ENCODE measurements at places on chromosomes 1 and 21. TPM values are rescaled to one million over a fixed set of nuclear protein-coding genes. Genes with fewer than 3 reads are reported as not detected.

DNA sequence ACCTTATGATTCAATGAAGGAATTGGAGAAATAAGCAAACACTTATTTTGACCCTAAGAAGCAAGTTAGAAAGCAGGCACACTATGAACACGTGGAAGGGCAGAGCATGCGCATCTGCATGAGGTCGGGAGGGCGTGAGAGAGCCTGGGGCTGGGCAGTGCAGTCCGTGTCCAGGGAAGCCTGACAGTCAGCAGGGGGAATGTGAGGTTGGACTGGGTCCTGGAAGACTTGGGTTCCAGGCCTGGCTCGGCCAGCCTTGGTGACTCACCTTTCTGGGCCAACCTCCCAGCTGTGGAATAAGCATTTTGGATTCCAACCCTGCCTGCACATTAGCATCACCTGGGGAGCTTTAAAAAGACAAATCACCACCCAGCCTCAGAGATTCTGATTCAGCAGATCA lies 26.6 kb upstream of the LMX1A start:
- DNase-seq: no peak

CFH gene
- 23.9 TPM for polyA plus RNA-seq

DNA sequence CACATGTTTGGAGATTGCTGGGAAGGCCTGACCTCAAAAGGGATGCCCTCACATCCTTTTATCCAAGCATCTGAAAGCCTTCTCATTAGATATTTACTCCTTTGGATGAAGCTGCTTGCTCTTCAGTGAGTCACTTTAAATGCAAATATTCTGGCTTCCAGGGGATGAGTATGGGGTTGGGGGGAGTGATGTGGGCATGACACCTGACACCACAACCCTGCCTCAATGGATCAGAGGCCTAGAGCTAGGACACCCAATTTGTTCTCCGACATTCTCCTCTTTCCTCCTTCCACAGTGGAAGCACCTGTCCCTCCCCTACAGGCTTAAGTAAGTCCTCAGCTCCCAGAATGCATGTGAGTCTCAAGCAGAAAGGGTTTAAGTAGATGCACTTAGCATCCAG lies 238.3 kb downstream of the OMA1 start:
- DNase-seq: no peak

DNA sequence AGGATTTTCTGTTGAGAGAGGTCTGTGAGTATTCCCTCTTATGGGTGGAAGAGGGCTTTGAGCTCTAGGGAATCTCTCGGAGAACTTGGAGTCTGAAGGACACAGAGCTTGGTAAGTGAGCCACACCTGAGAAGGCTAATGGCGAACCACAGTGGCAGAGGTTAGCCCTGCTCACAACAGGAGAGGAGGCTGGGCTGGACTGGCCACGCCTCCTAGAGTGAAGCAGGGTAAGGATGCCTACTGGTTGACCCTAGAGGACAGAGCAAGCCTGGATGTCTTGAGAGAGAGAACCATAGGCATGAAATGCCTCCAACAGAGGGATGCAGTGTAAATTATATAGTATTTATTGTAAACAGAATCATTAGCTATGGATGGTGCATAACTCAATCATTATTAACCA lies 232.6 kb downstream of the PCP4 start:
- no peak for DNase-seq

NTNG1 gene
- 26.5 TPM for polyA plus RNA-seq

DNA sequence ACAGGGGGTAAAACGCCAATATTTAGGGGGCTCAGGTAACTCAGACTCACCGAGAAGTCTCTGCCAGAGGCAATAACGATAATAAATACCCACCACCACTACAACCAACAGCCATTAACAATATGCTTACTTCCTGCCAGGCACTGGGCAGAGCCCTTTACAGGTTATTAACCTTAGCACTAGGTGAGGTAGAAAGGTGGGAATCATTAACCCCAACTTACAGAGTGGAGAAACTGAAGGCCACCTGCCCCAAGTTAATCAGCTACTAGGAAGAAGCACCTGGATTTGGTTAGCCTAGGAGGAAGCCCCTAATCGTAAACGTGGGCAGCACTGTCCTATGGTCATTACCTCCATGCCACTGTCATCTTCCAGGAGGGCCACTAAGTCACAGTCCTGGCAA lies 110.0 kb downstream of the UBR4 start:
- DNase-seq: no peak

DNA sequence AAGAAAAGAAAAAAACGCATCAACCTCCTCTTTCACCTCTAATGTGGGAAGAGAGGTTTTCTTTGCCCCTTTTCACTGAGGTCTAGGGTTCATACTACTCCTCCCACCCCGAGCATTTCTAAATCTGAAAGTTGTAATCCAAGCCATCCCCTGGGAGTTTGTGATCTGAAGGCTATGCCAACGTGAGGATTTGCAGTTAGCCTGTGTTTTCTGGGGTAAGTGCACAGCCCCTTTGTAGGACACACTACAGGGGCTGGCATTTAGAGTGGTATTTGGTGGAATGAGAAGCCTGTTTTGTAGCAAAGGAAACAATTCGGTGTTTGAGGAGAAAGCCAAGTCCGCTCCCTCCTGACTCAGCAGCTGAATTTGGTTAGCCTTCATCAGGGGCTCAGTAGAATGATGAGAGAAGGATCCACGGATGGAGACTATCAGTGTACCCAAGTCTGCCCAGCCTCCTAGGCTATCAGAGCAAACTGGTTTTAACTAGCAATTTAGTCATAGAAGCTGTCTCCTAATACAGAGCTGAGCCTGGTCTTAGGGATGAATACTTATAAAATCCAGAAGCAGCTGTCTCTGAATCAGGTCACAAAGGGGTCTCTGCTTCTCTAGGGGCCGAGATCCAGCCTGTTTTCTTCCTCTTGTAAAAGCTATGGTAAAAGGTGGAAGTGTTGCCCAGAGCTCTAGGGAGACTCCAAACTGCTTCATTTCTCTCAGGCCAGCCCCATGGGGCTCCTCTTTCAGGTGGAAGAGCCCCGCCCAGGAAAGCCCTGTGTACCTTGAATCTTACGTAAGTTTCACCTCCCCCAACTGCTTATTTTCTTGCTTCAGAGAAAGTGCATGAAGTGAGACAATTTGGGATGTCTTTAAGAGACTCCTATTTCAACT lies 2.1 kb downstream of the PCP4L1 start:
- no peak for DNase-seq

GRCh38 chr21:17602874-17603273 lies 9.8 kb downstream of the BTG3 start:
- no peak for DNase-seq

DNA sequence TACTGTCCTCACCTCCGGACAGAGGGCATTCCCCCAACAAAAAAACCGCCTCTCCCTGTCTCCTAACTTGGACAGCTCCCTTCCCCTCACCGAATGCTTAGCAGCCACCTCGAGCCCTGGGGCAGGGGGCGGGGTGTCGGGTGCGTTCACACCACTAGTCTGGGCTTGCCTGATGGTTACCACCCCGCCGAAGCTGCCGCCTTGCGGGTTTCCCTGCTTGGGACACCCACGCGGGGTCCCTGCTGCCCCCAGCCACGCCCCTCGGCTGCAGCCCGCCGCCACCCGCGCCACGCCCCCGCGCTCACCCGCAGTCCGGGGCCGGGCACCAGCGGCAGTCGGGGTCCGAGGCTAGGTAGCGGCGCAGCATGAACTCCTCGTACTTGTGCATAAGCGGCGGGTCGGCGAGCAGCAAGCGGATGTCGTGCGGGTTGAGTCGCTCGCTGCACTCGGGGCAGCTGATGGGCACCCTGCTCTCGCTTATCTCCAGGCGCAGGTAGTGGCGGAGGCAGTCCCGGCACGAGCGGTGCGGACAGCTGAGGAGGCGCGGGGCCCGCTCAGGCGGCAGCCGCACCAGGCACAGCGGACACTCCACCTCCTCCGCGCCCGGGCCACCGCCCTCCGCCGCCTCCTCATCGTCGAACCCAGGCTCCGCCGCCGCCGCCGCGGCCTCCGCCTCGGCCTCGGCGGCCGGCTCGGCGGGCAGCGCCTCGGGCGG lies 706 bp downstream of the RNF19B start:
- DNase-seq: no peak

UAP1 gene
- polyA plus RNA-seq: 32.0 TPM

SH2D5 gene
- 1.4 TPM for polyA plus RNA-seq

FAM151A gene
- polyA plus RNA-seq: 23.1 TPM

DNA sequence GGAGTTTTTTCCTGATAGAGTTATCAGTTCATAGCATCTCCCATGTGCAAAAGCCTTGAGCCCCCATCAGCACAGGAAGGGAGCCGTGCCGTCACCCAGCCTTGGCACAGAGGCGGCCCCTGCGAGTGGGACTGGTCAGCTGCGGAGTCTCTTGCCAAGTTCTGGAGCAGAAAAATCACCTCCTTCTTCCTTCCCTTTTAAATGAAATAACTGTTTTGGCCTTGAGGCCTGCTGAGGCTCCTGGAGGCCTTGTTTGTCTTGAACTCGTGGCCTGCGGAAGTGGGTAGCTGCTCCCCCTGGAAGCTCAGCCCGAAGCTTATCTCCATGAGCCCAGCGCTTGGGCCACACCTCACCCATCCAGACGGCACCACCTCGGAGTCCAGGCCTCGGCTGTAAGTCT lies 145.7 kb upstream of the TMEM51 start:
- DNase-seq: no peak

RXFP4 gene
- polyA plus RNA-seq: not detected

- no peak for DNase-seq
Measured at GRCh38 chr1:160136926-160137200, 14.5 kb upstream of the ATP1A4 start.

CYB5RL gene
- polyA plus RNA-seq: 10.5 TPM

PFDN2 gene
- polyA plus RNA-seq: 94.2 TPM

- DNase-seq: peak; percentile 6
Measured at GRCh38 chr1:237748171-237748960, 142.4 kb downstream of the ZP4 start.

GRCh38 chr1:168734946-168735345 lies 5.9 kb upstream of the DPT start:
- DNase-seq: no peak

UBE2J2 gene
- 58.5 TPM for polyA plus RNA-seq

DNASE2B gene
- polyA plus RNA-seq: 0.09 TPM

GRCh38 chr1:62011006-62011405 lies 183.6 kb upstream of the L1TD1 start:
- DNase-seq: no peak

GJB4 gene
- polyA plus RNA-seq: 0.33 TPM

- DNase-seq: no peak
Measured at GRCh38 chr1:15684468-15685291, 560 bp downstream of the PLEKHM2 start.

- DNase-seq: no peak
Measured at GRCh38 chr1:212873518-212873917, 15.4 kb downstream of the FLVCR1 start.

ZSCAN20 gene
- 5.5 TPM for polyA plus RNA-seq

- no peak for DNase-seq
Measured at GRCh38 chr1:218339267-218339831, 5.8 kb upstream of the TGFB2 start.

DNA sequence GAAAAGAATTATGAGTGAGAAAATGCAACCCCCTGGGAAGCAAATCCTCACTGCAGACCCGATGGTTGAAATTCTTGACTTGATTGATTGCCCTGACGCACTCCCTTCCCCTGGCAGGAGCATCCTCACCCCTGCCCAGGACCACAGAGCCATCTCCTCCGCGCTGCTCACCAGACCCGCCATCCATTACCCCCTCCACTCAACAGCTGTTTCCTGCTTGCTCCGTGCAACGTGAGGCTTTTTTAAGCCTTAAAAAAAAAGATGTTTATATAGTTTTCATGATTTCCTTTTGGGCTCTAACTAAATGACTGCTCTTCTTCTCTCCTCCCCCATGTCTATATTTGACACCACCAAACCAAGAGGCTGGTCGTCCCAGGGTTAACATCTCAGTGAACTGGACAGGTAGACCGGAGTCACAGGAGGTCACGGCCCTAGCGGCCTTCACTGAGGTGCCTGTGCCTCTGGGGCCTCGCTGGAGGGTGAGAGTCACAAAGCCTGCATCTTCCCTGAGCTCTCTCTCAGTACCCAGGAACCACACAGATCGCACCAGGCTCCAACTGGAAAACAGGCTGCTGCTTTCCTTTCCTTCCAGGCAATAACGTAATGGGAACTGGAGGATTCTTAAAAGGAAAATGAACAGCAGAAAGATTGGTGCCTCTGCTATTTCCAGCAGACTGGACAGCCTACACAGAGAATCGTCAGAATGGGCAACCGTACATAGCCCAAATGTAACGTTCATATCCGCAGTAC lies 49.8 kb downstream of the ZBTB18 start:
- DNase-seq: no peak

GRCh38 chr1:33719771-33720670 lies 143.9 kb upstream of the HMGB4 start:
- DNase-seq: no peak

NBPF1 gene
- polyA plus RNA-seq: 72.4 TPM

OPRD1 gene
- polyA plus RNA-seq: 0.56 TPM
